ENCODE measurements at places on chromosomes 6 and 20.

DNA sequence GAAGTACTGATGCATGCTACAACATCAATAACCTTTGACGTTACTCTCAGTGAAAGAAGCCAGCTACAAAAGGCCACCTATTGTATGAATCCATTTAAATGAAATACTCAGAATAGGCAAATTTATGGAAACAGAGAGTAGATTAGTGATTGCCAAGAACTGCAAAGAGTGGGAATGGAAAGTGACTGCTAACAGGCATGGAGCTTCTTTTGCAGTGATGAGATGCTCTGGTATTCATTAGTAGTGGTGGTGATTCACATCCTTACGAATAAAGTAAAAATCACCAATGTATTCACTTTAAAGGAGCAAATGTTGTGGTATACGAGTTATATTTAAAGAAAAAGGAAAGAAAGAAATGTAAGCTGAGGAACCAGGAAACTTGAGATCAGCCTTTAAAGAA is 126.8 kb upstream of the SAMD5 start:
- no peak for DNase-seq

DNA sequence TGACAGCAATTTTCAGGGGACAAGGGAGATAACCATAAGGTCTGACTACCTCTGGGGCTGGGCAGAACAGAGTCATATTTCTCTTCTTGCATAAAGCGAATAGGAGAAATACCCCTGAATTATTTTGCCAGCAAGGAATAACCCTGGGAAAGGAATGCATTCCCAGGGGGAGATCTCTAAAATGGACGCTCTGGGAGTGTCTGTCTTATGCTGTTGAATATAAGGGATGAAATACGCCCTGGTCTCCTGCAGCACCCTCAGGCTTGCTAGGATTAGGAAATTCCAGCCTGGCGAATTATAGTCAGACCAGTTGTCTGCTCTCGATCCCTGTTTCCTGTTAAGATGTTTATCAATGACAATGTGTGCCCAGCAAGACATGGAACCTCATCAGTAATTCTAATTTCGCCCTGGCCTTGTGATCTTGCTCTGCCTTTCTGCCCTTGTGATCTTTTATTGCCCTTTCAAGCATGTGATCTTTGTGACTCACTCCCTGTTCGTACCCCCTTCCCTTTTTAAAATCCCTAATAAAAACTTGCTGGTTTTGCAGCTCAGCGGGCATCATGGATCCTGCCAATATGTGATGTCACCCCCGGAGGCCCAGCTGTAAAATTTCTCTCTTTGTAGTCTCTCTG is 221.6 kb upstream of the HS3ST5 start:
- DNase-seq = no peak

GRCh38 chr6:168196385-168196860 is 117.4 kb upstream of the FRMD1 start:
- DNase-seq = peak; percentile 68

- DNase-seq = no peak
Observed at GRCh38 chr6:165227644-165228329, 81.6 kb downstream of the C6orf118 start.

- DNase-seq = no peak
Observed at GRCh38 chr20:53201588-53201987, 229.4 kb downstream of the TSHZ2 start.

DNA sequence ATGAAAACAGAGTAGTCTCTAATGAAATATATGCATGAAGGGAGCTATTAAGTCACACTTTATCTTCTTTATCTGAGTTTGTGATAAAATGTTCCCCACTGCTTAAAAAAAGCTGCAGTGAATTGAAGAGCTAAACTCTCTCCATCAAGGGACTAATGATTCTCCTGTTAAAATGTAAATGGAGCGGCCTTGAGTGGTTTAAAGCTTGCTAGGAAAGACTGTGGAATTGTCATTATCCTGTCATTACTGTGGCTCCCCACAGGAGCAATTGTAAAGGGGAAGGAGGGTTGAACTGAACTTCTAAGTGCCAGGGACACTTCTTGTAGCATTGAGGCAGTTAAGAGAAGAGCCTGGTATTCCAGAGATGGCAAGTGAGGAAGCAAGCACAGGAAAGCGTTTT is 17.3 kb upstream of the CNR1 start:
- DNase-seq = no peak

GRCh38 chr6:81252231-81252630 is 500.2 kb downstream of the TENT5A start:
- DNase-seq = no peak

DNA sequence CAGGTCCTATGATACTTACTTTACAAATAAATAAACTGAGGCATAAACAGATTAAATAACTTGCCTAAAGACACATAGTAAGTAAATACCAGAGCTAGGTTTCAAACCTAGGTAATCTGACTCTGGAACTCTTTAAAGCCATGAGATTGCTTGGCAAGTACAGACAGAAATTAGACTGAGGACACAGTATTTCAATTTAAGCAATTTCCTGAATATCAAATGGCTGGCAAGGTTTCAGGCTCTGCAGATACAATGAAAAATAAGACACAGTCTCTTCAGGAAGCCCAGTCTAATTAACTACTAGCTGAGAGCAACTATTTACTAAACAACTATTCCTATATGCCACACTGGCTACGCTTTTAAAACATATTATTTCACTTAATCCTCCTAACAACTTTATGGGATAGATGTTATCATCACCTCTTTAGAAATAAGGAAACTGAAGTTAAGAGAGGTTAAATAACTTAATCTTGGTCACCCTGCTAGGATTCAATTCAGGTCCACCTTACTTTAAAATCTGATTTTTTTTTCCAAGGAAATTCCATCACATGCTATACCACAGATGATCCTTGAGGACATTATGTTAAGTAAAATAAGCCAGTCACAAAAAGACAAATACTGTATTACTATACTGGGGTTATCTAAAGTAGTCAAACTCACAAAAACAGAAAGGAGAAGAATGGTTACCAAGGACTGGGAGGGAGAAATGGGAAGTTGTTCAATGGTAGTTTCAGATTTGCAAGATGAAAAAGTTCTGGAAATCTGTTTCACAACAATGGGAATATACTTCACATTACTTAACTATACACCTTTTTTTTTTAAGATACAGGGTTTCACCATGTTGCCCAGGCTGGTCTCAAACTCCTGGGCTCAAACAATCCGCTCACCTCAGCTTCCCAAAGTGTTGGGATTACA is 4.1 kb downstream of the TRPC4AP start:
- no peak for DNase-seq

DNA sequence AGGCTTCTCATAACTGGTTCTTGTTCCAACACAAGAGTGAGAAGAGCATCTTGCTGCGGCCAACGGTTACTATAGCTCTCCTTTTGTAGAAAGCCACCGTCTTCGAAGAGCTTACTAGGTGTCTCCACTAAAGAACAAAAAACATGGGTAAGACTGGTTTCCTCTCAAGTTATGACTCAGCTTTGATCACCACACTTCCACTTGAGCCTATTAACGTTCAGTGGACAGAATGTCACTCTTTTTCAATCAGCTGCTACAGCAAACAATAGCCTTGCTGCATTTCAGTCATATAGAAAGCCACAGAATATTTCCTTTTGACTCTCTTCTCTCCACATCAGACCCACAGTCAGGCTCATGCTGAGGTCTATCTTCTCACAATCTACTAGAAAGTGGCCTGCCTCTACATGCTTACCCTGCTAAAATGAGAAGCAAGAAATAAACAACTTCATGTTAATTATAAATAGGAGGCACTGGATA is 243.5 kb upstream of the PREP start:
- DNase-seq = no peak

DNA sequence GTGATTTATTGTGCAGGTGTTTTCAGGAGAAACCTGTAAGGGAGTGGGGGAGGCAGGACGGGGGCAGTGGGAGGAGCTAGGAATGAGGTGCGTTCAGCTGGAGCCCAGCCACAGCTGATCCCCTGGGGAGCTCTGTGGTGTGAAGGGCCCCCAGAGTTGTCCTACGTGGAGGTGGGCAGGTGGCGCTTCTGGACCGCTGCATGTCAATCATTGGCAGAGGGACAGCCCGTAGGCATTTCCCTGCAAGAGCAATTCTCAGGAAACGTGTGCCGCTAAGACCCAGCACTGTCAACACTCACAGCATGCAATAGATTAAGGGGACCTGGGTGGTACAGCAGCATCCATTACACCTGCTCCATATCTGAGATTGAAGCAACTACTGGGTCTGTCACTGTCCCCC is 88.0 kb downstream of the PRND start:
- no peak for DNase-seq
